ENCODE measurements at places on chromosomes 4 and X. TPM values are rescaled to one million over a fixed set of nuclear protein-coding genes. Genes with fewer than 3 reads are reported as not detected.

Gene AMBN
- total RNA-seq: not detected

GRCh38 chrX:53050841-53051240, 2.3 kb downstream of the GPR173 start:
- no peak for DNase-seq

GRCh38 chrX:112636288-112636687, 43.5 kb downstream of the LHFPL1 start:
- DNase-seq: no peak

- DNase-seq: no peak
Observed at GRCh38 chr4:112170451-112170993, 25.3 kb downstream of the FAM241A start.

DNA sequence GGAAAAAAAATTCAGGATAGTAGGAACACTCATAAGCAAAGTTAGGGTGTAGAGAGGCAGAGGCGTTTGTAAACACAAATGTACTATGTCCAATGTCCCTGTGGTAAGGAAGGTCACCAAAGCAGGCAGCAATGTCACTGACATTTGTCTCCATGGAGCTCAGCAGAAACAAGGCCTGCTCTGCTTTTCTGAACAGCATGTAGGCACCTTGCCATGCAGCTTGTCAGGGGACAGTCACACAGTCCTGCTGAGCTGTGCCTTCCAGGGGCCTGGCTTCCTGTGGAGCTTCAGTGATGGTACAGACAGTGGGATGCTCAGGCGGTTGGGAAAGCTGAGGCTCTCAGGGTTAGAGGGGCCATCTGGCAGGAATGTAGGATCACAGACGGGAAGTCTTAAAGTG, 74.5 kb upstream of the HS3ST1 start:
- DNase-seq: no peak

DNA sequence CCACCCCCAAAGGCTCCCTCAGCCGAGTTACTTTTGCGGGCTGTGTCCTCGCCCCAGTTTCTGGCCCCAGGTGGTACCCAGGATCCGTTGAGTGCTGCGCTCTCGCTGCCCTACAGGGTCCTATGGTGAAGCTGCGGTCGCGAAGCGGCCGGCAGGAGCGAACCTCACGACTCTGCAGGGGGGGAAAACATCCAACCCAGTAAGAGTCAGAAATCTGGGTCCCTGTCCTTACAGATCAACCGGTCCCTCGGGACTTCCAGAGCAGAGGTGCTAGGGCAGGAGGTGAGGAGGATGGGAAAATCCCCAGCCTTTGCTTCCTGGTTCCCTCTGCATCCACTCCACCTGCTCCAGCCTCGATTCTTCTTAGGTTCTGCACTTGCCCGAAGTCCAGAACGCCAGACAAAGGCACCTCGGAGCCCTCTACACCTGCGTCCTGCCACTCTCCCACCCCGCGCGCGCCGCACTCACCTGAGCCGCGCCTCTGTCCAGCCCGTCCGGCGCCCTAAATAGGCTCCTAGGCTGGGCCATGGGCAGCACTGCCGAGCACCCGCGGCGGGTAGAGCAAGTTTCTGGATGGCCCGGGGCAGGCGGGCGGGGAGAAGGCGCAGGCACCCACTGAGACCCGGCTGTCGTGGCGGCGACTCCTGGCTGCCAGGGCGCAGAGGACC, at the start of gene HS3ST1:
Gene HS3ST1 (minus strand): TSS at position 664 of the 668 bp plus-strand sequence. CDS start 28,889 bp downstream, outside the sequence.
- no peak for DNase-seq

DNA sequence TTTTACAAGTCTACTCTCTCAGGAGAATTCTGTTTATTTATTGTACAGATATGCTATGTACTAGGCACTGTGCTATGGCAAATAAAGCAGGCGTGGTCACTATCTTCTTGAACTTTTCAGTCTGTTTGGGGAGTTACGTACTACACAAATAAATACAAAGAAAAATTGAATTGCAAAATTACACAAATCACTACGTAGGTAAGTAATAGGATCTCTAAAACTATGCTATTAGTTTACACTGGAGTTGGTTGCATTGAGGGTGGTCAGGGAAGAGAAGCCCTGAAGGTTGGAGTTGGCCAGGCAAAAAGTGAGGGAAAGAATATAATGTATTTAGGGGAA, 75.7 kb downstream of the GAB1 start:
- DNase-seq: no peak

- DNase-seq: no peak
Observed at GRCh38 chrX:32871636-32872035, 339.7 kb downstream of the DMD start.

DNA sequence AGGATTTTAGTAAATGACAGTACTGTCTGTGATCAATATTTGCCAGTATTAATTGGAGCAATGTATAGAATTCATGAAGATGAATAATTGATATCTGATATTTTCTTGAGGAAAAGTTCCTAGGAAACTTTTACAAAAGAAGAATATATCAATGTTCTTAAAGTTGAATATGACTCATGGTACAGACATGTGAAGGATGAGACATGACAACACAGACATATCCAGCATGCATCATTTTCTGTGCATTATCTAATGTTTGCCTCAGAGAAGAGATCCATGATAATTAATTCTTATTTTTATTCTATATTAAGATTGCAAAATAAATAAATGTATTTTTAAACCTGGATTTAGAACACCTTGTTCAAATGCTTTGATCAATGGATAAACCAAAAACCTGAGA, 452.9 kb upstream of the EPHA5 start:
- DNase-seq: no peak

Gene SAGE1
- not detected for total RNA-seq

DNA sequence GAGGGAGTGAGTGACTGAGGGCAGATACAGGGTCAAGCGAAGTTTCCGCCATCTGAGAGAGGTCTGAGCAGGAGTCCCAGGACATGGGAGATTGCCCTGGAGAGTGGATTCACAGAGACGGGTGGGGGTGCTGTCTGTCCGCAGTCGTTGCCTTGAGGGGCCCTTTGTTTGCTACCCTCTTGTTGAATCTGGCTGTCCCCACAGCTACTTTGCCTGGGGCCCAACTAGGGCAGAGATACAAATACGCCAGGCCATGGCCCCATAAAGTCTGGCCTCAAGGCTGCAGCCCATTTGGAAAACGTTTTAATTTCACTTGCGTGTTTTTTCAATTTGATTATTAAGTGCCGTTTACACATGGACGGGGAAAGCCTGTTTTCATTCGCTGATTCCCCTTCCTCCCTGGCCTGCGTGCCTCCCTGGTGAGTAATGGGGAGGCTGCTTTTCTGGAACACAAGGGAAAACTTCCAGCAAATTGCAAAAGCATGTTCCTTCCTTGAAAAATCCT, 134.4 kb downstream of the SMIM20 start:
- peak; percentile 40 for DNase-seq

DNA sequence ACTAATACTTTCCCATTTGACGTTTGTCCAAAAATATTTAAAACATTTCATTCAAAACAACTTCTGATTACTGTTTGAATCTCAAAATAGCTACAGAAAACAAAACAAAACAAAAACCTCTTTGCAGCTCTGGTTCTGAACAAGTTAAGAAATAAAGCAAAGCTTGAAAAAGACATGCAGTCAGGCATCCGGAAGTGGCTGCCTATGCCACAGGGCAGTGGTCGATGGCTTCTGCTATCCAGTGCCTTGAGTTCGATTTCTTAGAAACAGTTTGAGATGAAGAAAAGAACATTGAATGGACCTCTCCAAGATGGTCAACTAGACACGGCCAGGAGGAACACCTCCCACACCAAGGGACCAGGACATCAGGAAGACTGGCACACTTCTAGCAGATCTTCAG, 125.3 kb downstream of the SCFD2 start:
- DNase-seq: no peak

Gene G6PD
- 48.6 TPM for total RNA-seq

DNA sequence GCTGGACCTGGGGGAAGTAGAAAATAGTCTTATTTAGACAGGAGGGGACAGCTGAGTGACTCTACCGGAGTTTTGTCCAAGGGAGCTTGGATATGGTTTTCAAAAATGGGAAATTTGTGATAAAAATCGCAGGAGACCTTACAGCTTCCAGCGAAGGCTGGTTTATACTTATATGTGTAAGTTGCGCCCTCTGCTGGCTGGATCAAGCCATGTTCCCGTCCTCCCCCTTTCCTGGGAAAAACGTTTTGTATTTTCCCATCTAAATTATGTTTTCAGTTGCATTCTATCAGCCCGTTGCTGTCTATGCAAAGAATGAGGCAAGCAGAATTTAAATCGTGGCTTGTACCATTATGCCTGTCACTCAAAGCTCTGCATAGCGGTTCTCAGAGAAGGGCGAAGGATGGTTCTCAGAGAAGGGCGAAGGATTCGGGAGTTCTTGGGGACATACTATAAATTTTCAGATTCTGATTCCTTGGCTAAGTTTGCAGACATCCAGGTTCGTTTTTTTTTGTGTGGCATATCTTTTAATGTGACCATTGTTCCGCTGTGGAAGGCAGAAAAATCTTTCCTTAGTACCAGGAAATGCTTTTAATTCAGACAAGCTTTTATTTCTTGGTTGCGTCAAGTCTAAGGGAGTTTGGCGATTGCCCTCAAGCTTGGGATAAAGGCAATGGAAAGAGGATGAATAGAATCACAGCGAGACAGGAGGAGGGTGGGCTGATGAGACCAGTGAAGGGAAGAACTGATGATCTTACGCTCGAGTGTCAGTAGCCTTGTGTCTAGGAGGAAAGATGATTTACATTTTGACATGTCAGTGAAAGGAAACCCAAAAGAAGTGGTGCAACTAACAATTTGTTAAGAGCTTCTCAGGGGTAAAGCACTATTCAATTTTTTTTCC, 128.5 kb upstream of the ARX start:
- peak; percentile 60 for DNase-seq

GRCh38 chr4:123014038-123014437, 91.6 kb upstream of the NUDT6 start:
- no peak for DNase-seq

DNA sequence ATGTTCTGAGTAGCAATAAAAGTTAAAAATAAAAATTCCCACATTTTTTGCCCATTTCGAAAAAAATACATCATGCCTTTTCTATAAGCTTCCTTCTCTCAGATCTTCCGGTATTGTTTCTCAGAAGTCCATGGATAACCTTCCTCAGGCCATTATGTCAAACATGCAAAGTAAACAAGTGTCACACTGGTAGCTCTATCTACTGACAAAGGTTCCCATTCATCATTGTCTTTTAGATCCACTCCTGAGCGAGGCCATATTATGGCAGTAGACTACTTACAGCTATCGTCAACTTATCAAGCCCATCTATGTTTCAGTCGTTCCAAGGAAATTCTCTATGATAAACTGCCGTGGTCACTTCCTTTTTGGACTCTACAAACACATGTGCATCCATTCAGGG, 1068.2 kb downstream of the GLUD2 start:
- no peak for DNase-seq

DNA sequence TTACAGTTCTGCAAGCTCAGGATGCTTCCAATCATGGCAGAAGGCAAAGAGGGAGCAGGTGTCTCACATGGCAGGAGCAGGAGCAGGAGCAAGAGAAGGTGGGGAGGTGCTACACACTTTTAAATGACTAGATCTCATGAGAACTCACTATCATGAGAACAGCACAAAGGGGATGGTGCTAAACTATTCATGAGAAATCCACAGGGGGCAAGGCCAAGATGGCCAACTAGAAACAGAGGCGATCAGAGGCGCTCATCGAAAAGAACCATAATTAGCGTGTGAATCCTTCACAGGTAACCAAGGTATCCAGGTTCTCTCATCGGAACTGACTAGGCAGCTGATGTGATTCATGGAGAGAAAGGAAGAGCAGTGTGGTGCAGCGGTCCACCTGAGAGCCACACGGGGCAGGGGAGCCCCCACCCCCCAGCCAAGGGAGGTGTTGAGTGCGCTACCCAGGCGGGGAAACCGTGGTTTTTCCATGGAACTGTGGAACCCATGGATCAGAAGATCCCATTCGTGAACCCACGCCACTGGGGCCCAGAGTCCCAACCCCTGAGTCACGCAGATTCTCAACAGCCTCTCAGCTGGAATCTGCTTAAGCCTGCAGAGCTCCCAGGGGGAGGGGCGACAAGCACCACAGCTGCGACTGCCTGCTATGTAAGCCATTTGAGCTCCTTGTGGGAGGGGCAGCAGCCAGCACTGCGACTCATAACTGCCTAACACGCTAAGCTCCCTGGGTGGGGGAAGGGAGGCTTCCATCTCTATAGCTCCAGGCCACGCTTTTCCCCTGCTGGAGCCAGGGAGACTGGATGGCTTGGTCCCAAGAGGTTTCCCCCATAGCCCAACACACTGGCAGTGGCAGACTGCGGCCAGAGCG, 46.7 kb downstream of the FGF16 start:
- DNase-seq: no peak

- DNase-seq: no peak
Observed at GRCh38 chr4:74570095-74570494, 125.2 kb downstream of the AREG start.

- DNase-seq: no peak
Observed at GRCh38 chr4:110503270-110504083, 27.5 kb downstream of the ENPEP start.

GRCh38 chr4:66662620-66663019, 882.7 kb downstream of the CENPC start:
- DNase-seq: no peak

Gene SMIM10L2A
- total RNA-seq: 0.35 TPM

Gene CNKSR2
- 0.32 TPM for total RNA-seq

DNA sequence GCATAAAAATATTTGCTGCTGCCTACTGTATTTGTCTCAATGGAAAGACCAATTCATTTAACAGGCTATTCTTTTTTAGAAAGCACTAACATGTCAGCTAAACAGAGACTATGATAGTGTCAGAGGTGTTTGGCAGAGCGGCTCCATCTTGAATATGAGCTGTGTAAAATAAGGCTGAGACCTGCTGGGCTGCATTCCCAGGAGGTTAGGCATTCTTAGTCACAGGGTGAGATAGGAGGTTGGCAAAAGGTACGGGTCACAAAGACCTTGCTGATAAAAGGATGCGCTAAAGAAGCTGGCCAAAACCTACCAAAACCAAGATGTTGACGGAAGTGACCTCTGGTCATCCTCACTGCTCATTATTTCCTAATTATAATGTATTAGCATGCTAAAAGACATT, 41.8 kb downstream of the NPY5R start:
- no peak for DNase-seq

DNA sequence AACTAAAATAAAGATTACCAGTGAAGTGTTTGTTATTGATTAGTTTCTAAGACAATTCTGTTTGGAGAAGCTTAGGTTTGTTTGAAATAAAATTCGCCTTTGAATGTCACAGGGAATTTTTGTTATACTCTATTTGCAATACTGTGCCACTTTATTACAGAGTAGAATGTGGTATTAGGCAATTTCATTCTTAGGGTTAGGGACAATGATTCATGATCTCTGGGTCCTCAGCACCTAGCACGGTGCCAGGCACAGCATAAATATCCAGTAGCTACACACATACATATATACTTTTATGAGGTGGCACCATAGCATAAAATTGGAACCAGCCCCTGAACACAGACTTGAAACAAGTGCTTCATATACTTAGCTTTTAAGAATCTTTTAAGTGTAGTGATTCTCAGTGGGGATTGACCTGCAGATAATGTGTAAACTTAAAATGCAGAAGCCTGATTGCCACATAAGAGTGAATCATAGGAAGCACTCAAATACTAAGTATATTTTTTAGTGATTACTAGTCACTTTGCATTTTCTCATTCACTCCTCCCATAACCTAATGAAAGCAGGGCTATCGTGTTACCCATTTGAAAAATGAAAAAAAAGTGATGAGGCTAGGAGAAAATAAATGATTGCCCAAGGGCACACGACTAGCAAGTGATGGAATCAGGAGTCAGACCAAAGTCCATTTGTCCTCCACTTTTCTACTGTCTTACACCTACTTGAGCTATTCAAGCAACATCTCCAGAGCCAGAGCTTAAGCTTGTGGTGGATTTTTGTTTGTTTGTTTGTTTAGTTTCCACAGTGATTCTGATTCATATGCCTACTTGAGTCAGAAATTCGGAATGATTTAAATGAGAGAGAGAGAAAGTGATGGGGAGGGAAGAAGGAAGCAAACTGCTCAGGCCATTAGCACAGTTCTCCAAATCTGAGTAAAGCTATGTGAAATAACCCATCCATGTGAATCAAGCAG, 366.0 kb upstream of the FGF13 start:
- DNase-seq: no peak

Gene MFAP3L
- total RNA-seq: 2.4 TPM

Data from colonic mucosa (tissue), 4 donors.